Sciatic nerve (tissue), 2 donors: ENCODE measurements at places on chromosomes 13 and 19.
A peak's percentile ranks its signal among the peaks of the same experiment; 100 is the strongest.

GRCh38 chr19:13130886-13131490, 12.9 kb downstream of the NACC1 start:
- no peak for DNase-seq

- DNase-seq, result no peak
These were observed 130.9 kb downstream of the SHISA2 start for GRCh38 chr13:25920931-25921330.

DNA sequence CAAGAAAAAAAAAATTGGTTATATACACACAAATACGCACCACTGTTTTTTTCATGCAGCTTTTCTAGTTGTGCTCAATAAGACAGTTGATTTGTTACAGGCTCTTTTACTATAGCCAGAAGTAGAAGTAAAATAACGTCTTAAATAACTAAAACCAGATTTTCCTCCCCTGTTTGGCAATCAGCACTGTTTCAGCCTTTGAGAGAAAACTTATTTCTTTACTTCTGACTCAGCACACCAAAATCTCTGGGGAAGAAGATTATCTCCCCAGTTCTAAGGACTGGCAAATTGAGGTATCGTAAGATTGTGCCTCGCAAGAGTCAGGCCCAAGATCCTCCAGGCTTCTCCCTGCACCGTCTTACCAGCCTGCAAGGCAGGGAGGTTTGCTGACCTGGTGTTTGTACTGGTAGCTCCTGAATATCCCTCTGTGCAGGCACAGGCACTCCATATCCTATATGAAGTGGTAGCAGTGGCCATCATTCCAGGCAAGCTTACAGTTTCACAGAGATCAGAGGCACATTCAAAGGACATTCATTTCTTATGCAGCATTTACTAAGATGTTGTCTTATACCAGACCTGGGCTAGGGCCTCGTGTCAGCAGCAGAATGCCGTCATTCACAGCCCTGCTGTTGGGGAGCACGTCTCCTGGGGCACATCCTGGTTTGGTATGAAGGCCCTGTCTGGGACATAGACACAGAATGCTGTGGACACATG, 268.2 kb downstream of the ZNF536 start:
- DNase-seq, result no peak

DNA sequence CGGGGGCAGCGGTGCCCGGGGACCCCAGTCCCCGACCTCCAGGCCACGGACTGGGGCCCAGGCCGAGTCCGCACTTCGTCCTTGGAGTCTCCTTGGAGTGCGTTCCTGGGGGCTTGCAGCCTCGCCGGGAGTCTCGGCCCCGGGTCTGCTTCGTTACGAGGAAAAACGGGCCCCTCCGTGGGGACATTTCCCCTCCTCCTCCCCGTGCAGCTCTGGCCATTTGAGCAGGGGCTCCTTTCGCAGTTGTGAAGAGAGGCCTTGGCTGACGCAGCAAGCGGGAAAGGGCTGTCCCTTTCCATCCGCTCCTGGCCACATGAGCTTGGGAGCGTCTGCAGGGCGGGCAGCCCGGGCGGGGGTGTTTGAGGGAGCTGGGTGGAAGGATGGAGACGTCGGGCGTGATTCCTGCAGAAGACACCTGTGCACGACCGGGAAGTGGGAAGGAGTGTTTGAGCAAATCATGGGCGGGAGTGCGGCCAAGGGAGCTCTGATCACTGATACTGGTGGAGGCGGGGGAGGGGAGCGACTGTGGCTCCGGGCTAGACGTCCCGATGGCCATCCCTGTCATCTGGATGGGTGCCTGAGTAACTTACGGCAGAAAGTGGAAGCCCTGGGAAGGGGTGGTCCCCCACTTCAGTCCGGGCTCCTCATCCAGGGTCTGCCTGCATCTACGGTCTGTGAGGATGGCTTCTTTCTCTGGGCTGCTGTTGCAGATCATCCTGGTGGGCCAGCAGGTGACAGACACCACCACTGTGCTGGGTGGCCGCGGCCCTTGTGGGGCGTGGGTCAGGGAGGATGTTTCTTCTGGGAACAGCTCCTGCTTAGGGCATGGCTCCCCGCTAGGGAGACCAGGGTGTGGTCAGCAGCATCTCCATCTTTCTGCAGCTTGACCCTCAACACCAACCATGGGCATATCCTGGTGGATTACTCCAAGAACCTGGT, 736 bp downstream of the GPI start:
- peak; percentile 72 for DNase-seq

DNA sequence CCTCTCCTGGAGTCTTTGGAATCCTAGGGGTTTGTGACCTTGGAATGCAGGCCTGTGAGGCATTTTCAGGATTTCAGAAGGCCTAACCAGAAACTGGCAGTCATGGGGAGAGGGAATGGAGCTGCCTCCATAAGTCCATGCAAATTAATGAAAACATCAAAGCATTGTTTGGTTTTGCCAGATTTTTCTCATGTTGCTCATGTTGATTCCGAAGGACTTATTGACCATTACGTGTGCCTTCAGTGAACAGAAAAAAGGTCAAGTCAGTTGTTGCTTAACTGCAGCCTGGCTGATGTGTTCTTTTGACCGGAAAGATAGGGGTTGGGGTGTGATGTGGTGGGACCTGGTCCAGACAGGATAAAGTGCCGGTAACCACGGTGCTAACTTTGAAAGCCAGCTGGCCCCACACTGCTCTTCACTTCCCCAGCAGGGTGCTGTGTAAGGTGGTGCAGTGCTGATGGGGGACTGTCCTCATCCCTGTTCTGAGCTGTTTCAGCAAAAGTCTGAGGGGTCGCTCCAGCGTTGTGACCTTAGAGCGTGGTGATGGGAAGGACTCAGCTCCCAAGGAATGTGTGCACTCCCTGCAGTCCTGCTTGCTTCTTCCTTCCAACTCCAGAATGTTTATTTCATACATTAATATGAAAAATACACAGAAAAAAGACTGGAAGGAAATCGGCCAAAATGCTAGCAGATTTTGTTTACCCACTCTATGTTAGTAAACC, 3.5 kb downstream of the RNF113B start:
- no peak for DNase-seq

GRCh38 chr13:107808389-107808788, 406.9 kb downstream of the LIG4 start:
- DNase-seq, result no peak

- no peak for DNase-seq
These were observed 5.3 kb upstream of the KBTBD6 start for GRCh38 chr13:41137951-41138350.

- DNase-seq, result no peak
These were observed 1272.5 kb downstream of the OLFM4 start for GRCh38 chr13:54301085-54301484.

- no peak for DNase-seq
These were observed 40.4 kb downstream of the LRCH1 start for GRCh38 chr13:46593398-46593797.

- no peak for DNase-seq
These were observed 101.8 kb upstream of the MBNL2 start for GRCh38 chr13:97120346-97120745.

GRCh38 chr19:47231215-47232054, 436 bp upstream of the BBC3 start:
- DNase-seq, result peak; percentile 94

GRCh38 chr13:99086267-99087097, 108.6 kb upstream of the DOCK9 start:
- peak; percentile 69 for DNase-seq

DNA sequence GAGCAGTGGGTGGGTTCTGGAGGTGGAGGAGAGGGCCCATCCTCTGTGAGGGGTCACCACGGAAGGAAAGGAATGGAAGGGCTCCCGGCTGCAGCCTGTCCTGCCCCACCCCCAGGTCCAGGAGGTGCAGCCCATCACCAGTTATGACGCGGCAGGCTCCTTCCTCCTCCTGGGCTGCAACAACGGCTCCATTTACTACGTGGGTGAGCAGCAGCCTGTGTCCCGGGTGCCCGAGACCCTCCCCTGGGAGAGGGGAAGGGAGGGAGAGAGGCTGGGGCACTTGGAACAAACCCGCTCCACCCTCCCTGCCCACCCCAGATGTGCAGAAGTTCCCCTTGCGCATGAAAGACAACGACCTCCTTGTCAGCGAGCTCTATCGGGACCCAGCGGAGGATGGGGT, 6.6 kb downstream of the SHKBP1 start:
- DNase-seq, result no peak

DNA sequence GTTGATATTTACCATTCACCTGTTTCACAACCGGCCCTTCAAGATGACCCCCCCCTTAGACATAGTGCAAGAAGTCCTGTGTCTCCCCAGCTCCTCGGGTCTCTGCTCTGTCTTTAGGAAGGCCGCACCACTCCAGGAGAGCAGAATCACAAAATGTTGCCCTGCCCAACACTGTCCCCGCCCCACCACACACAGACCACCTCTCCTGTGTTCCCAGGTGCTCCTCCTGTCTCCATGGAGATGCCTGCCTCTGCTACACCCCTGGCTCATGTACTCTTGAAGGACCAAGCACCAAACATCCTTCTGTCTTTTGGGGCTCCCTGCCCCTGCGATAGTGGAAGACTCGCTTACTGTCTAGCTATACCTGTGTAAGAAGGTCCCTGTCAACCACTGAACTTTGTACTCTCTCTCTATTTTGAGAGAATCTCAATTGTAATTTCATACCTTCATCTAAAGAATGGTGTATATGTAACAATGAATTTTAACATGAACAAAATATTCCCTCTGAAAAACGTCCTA, 9.6 kb upstream of the TNFRSF19 start:
- DNase-seq, result no peak

DNA sequence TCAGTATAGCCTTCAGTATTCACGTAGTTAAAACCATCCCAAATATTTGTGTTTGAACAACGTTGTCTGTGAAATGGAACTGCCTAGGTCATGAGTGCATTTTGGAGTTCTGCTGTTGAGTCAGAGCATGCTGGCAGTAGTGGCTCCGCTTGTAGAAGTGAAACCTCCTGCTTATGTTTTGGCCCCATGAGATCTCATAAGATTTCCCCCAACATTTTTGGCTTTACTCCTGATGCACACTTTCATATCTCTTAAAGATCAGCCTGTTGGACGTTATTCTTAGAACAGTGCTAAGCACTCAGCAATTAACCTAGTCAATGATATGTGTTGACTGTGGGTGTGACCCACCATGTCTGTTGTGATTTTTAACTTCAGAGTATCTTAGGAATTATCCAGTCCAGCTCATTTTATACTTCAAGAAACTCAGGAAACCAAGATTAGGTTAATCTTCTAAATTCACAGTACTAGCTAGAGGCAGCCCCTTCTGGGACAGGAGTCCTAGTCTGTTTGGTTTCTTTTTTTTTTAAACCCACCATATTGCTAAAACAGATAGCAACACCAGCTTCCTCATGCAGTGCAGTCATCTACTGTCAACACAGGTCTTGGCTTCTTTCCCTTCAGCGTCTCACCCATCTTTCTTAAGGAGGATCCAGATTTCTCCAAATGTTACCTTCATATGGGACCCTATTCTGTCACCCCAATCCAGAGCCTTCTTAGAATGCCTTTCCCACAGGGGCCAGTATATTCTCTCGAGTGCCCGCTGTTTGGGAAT, 26.2 kb downstream of the RAP2A start:
- no peak for DNase-seq

- DNase-seq, result no peak
These were observed 2.8 kb upstream of the TNFSF9 start for GRCh38 chr19:6527893-6528543.

GRCh38 chr13:24075137-24075975, 85.2 kb upstream of the SPATA13 start:
- no peak for DNase-seq

DNA sequence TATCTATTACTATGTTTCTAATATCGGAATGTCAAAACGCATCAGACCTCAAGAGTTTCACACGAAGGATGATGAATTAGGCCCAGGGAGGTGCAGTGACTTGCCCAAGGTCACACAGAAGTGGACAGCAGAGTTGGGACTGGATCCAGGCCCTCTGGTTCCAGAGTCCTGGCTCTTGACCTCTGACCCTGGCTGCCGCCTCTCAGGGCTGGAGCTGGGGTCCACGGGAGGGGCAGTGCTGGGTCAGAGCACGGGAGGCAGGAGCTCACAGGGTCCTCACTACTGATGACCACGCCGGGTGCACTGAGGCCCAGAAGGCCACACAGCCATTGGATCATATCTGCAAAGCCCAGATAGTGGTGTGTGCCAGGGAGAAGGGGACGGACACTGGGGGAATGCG, 9.2 kb upstream of the ASPDH start:
- no peak for DNase-seq

- no peak for DNase-seq
These were observed 3.9 kb downstream of the MCOLN1 start for GRCh38 chr19:7526059-7526929.
